Right lung (tissue), 10 donors: ENCODE measurements at places on chromosomes 4 and X. TPM values are rescaled to one million over a fixed set of nuclear protein-coding genes. Genes with fewer than 3 reads are reported as not detected.

MAGEC1 gene
- not detected for polyA plus RNA-seq

MYOZ2 gene
- 0.20 TPM for polyA plus RNA-seq

VCX3A gene
- not detected for polyA plus RNA-seq

PAK3 gene
- 0.82 TPM for polyA plus RNA-seq

SORCS2 gene
- polyA plus RNA-seq, result 5.3 TPM

STEEP1 gene
- polyA plus RNA-seq, result 26.6 TPM
